ENCODE measurements at places on chromosomes 6 and 20.

GRCh38 chr6:22784601-22785410, 215.4 kb downstream of the HDGFL1 start:
- no peak for DNase-seq

DNA sequence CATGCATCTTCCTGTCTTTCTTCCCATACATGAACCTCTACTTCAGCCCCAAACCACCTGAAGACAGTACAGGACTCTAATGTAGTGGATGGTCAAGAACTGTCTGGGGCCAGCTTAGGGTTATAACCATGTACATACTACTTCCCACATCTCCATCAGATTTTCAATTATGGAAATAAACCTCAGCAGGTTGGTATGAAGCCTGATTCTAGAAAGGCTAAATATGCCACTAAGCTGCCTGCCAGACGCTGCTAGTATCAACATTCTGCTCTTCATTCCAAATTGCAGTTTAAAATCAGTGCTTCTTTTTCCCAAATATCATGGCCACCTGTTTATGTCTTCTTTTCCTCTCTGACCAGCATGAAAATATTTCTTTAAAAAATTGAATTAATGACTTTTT, 99.2 kb upstream of the ID4 start:
- no peak for DNase-seq

GRCh38 chr20:2839732-2840137, 720 bp downstream of the PCED1A start:
- no peak for DNase-seq

DNA sequence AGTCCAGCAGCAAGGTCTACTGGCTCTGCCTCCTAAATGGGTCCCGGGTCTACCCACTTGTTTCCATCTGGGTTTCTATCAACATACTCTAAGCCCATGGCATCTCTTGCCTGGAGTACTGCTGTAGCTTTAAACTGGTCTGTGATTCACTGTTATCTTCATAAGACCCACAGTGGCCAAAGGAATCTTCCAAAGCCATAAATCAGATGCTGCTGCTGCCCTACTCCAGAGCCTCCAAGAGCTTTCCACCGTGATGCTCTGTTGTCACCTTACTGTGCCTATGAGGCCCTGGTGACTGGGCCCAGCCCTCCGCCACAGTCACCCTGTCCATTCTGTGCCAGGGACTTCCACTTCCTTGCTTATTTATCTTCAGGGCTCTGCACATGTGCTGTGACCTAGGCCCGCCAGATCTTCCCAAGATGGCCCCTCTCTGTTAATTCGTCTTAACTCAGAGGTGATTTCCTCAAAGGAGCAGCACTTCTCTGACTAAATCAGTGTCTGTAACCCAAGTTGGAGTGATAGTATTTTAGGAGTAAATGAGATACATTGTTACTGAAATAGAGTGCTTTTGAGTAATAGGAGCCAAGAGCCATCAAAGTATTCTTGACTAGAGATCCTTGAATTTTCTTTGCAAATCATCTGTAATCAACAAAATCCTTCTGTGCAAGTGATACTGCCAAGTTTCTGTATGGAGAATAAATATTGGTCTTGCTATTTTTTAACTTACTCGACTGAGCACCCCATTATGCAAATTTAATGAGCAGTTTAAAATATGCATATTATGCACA, 102.5 kb downstream of the PPP1R14C start:
- no peak for DNase-seq

- no peak for DNase-seq
These were observed 6.4 kb downstream of the FAM83D start for GRCh38 chr20:38932457-38933120.

GRCh38 chr6:40977695-40978094, 61.3 kb downstream of the UNC5CL start:
- DNase-seq, result no peak

DNA sequence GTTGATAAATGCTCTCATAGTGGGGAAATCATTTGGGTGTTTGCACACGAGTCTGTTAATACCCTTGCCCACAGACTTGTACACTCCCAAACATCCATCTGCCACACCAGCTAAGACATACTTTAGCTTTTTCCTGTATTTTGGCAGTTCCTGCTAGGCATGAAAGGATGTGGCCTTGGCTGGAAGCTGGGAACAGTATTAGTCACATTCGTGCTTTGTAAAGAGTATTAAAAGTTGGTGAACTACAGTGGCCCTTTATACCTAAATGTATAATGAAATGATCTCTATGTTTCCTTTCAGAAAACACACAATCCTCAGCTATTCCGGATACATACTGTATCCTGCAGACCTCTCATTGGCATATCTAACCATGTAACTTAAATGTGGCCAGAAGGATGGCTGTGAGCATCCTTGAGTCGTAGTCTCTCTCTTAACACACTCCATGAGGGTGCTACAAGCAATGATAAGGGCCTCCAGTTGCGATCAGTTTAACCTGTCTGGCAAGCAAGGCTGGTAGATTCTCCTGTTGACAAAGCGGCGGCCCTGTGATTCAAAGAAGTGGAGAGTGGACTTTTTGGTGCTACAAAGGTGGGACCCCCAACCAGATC, 1.5 kb downstream of the LEMD2 start:
- no peak for DNase-seq
